ENCODE measurements at places on chromosomes 11 and 22.

- no peak for DNase-seq
These were observed 25.8 kb downstream of the RSPH14 start for GRCh38 chr22:23115825-23116494.

DNA sequence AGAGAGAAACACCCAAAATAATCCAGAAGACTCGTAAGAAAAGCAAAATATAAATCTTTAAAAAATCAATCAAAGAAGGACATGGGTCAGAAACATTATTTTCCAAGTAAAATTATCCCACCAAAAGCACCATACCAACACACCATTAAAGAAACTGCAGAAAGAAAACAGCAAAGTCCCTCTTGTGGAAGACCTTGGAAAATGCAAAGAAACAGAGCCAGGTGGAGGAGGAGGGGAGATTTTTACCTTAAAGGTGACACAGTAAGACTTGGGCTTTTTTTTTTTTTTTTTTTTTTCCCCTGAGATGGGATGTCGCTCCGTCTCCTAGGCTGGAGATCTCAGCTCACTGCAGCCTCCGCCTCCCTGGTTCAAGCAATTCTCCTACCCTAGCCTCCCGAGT is 123.8 kb downstream of the LARGE1 start:
- DNase-seq, result no peak

- no peak for DNase-seq
These were observed 13.4 kb downstream of the TTLL12 start for GRCh38 chr22:43173566-43173965.

GRCh38 chr22:20646415-20646814 is 127.5 kb upstream of the SERPIND1 start:
- DNase-seq, result no peak

DNA sequence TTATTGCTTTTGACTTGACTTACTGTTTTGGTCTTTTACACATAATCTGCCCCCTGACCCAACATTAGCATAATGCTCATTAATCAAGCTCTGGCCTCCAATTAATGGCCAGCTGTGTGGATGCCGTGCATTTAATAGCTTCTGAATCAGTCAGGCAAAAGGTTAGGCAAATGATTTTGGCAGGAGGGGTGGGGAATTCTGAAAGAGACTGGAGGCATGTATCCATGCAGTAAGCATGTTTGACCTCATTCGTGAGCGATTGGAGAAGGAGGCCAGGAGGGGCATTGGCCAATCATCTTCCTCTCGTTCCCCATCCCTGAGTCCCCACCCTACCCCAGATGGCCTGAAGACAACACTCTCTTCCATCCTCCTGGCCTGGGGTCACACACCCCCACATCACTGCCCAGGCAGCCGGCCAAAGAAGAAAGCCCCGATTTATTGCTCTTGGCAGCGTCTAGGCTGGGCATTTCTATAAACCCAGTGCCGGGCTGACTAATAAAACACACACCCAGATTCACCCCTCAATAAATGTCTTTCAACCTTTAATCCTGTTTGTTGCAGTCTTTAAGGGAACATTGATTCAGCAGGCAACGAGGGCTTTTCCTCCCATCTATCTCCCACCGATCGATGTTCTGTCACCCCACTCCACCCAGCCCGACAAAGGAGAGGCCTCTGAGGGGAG is 150.0 kb downstream of the OPCML start:
- no peak for DNase-seq

- no peak for DNase-seq
These were observed 12.3 kb downstream of the POU2AF1 start for GRCh38 chr11:111366560-111367410.

GRCh38 chr22:24805790-24806662 is at the start of gene SGSM1:
Gene SGSM1, plus strand, starts transcription at chr22:24806211. Its CDS starts 115 bp downstream, at chr22:24806326.
- DNase-seq, result peak; percentile 71

GRCh38 chr22:50583294-50583861 is 729 bp upstream of the CHKB start:
- DNase-seq, result no peak

All from activated CD4-positive, alpha-beta T cell treated with anti-CD3 and anti-CD28 coated beads, Interleukin-2, amount 50 U/mL, for 1 hour (primary cell).